CD4-positive, alpha-beta T cell treated with Interleukin-2 at 100 ng/mL for 4 hours (primary cell): ENCODE measurements at places on chromosomes 13 and 19.

GRCh38 chr19:35755131-35755549 lies 1.7 kb downstream of the HSPB6 start:
- no peak for DNase-seq

GRCh38 chr19:49224879-49225278 lies 67.3 kb downstream of the TRPM4 start:
- no peak for DNase-seq

DNA sequence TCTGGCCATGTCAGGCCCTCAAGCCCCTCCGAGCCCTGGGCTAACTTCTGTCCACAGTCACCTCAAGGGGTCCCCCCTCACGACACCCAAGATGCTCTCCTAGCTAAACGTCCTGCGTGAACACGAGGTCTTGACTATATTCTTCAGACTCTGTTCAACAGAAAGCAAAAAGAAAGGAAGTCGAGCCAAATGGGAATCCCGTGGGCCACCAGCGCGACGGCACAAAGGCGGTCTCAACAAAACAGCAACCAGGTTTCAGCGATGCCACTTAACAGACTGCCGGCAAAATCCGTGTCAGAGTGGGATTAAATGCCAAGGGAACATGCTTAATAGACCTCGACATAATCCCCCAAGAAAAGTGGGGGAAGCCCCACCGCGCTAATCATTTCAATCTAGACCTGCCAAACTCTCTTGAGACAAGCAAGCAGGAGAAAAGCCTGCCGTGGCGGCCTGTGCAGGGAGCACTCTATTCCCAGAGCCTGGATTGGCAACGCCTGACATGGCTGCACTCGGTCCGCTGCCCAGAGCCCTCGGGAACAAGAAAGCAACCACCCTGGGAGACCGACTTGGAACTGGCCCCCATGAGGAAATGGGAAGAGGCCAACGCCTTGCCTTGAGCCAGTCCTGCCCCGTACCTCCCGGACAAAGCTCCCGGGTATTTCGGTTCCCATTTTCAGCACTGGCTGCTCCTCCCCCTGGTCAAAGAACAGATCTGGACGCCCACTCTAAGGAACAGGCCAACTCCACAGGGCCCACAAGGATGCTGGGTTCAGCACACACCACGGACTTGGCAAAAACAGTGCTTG lies 16.0 kb downstream of the ZC3H4 start:
- DNase-seq, result no peak

DNA sequence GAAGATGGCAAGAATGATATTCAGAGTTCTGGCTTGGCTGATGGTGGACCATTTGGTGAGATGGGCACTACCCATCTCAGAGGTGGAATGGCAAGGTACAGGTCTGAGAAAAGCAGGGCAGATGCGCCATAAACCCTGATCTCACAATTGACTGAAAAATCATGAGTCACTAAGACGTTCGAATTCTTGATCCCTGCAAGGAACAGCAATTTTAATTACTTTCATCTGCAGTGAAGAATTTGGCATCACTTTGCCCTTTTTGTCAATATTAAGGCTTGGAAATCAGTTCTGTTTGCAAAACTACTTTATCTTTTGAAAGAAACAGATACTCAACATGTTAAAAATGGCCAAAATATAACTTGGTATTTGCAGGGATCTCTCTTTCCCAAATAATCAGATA lies 38.1 kb downstream of the HTR2A start:
- DNase-seq, result no peak

DNA sequence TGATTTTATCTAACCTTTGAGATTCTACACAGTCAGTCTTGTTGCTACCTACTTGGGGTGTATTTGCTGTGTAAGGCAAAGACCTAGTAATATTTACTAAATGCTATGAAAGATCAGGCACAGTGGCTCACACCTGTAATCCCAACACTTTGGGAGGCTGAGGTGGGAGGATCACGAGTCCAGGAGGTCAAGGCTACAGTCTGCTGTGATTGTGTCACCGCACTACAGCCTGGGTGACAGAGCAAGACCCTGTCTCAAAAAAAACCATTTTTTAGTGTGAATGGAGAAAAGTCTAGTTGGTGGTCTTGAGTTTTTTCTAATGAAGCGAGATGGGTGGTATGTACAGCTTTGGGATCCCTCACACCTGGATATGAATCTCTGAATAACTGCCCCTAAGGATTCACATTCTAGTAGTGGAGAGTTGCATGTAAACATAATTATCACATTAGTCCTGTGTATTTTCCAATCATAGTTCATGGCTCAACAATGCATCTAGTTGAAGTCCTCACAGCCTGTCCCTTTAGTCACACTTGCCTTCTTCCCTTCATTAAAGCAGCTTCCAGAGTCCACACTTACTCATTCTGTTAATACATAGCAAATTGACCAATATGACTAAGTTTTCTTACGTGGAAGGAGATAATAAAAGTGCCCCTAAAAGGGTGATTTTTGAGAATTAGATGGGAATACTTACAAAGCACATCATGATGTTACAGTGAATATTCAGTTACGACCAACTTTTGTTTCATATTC lies 7.5 kb downstream of the RPL21 start:
- no peak for DNase-seq

GRCh38 chr13:66353664-66354063 lies 876.5 kb downstream of the PCDH9 start:
- DNase-seq, result no peak

DNA sequence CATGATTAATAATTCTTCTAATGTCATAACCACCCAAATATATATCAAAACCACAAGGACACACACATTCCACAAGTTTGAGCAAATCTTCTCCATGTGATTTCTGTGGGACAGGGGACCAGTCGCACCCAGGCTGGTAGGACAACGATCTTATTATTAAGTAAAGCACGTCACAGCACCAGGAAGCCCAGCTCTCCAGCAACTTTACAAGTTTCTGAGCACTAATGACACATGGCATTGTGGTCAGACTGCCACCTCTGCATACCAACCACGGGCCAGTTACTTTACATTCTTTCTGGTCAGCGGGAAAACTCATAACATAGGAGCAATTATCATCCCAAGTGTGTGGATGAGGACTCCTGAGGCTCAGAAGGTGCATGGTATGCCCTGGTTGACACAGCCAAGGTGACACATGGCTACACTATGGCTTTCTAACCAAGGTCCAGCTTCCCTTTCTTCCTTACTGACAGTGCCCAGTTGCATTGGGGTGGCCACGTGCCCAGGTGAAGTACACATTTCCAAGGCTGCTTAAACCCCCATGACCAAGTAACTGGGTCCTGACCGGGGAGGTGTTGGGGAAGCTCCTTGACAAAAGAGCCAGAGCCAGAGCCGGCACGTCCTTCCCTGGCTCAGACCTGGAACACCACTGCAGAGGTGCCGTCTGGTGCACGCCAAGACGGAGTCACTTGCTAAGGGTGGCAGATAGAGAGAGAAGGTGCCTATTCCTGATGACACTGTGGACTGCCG lies 27.4 kb downstream of the LATS2 start:
- DNase-seq, result no peak

DNA sequence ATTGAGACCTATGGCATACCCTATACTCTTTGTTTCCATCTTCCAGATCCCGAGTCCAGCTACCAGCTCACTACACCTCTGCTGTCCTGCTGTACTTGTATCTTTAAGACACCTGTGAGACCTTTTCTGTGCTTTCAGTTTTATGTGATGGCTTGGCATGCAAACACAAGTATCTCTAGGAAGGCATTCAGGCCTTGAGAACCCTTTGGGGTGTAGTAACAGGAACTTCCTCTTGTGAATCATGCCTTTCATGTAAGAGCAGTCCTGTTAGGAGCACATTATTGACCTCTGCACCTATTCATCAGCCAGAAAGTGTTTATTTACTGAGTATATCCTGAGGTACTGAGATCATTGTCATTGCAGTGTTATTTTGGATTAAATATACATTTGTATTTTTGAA lies 87.0 kb upstream of the HTR2A start:
- no peak for DNase-seq

DNA sequence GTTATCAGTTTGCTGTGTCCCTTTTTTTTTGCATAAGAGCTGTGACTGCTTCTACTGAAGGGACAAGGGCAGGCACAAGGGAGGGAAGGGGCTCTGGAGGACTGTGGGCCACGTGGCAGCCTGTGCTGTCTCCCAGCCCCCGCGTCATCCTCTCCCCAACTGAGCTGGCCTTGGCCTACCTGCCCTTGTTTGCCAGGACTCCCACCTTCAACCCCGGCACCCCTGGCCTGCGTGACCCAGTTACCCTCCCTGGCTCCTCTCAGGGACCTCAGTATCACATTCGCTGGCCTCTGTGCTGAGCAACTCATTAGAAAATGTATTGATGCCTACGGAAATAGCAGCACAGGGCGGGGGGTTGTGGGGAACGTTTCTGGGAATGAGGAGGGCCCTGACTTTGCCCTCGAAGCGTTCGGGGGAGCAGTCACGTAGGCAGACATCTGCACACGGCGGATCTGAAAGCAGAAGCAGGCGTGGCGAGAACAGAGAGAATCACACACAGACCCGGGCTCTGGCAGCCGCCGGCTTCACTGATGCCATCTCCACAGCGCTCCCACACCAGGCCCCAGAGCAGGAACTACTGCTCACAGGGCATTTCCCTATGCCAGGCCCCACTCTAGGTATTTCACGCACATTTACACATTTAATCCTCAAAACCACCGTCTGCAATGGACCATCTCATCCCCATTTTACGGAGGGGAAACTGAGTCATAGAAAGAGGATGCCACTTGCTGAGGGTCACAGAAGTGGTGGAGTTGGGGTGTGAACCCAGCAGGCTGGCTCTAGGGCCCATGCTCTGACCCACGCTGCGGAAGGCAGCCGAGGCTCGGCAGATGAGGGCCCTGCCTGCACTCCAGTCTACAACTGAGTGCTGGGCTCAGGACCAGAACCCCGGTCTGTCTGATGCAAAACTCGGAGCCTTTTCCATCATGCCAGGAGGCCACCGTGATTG lies 5.7 kb upstream of the ATF5 start:
- no peak for DNase-seq

- DNase-seq, result no peak
These were observed 17.9 kb upstream of the POMP start for GRCh38 chr13:28640861-28641599.

- no peak for DNase-seq
These were observed 82.5 kb downstream of the MAP4K1 start for GRCh38 chr19:38535212-38535611.

DNA sequence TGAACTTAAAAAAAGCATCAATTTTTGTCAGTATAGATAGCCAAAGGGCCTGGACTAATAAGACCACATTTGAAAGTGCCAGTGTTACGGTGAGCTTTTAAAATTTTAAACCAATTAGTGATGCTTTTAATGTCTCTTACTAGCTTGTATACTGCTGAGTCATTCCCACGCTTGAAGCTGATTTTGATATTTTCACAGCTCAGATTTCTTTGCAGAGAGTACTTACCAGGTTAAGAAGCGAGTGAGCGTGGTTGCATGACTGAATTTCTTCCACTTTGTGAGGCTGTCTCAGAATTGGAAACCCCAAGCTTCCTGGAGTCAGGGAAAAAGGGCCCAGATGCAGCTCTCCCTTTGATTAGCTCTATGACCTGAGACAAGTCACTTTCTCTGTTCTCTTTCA lies 74.5 kb upstream of the NBEA start:
- no peak for DNase-seq

DNA sequence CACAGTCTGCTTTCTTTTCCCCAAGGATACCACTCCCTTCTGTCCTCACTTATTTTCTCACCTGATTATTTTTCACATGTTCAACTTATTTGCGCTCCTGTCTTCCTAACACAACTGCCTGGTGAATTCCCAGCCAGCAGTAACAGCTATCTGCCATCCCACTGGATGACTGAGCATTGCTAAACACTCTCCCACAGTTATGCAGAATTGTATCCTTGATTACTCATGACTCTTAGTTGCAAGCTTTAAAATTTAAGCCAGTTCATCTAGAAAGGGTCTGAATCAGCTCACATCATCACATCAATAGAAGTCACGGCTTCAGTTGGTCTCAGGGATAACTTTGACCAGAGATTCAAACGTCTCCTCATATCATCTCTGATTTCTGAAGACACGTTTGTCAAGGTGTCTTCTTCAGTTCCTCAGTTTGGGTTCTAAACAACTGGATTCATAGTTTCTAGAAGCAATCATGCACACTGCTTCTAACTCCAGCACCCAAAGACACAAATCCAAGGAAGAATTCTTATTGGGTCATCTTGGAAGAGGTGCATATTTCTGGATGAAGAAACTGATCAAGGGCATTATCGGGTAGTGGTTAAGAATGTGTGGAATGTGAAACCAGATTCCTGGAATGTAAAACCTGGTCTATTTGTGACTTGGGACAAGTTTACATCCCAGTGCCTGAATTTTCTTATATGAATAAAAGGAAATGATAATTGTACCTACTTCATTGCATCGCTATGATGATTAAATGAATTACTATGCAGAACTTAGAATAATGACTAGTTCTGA lies 13.9 kb upstream of the DACH1 start:
- no peak for DNase-seq

GRCh38 chr13:46181840-46182490 lies at the start of gene LCP1:
TSS of gene LCP1 (minus strand) at chr13:46182177. CDS start at chr13:46159662, 22,515 bp downstream.
- DNase-seq, result peak; percentile 93

DNA sequence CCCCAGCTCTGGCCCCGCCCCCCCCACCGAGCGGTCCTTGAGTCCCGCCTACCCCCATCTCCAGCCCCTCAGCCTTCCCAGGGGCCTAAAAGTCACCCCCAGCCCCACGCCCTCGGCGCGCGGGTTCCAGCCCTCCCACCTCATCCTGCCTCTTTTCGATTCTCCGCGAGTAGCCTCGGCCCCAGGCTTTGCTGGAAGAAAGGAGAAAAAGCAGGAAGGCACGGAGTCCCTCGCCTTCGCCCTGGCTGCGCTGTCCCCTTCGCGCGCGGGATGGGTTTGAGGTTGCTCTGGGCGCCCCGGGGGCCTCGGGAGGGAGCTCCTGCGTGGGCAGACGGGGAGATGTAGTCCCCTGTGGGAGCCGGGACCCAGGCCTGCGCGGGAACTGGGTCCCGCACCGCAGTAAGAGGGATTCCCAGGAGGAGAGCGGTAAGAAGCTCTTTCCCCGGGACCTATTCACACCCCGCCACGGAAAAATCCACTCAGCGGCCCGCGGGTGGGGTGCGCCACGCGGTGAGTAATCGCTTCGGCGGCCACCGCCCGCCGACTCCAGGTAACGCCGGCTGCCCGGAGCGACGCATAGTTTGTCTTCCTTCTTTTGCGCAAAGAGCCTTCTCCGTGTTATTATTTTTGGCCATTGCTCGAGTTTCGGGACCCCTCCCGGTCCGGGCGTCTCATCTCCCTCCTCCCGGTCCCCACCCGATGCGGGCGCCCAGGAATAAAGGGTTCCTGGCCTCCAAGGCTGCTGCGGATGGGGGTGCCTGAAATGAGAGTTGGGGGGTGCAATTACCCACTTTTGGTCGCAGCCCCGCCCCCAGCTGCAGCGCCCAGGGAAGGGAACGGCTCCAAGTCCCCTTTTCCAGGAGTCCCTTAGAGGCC lies 865 bp upstream of the CRLF1 start:
- DNase-seq, result no peak

- no peak for DNase-seq
These were observed 174.4 kb downstream of the DCT start for GRCh38 chr13:94305033-94305432.

DNA sequence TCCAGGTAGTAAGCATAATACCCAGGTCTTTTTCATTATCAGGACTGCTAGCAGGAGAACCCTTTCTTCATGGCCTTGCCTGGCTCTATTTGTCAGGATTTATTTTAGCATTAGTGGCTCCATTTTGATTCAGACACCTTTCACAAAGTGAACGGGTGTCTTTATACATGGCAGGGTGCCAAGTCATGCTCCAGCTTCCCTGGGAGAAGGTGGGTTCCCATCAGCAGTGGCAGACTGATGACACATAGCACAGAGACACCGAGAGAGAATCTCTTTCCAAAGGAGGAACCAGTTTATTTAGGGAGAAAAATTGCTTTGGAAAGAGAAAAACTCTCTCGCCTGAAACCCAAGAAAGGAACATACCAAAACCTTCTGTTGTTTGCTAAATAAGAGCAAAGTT lies 135.3 kb upstream of the TMTC4 start:
- DNase-seq, result no peak

GRCh38 chr13:23716401-23716800 lies 146.2 kb downstream of the TNFRSF19 start:
- DNase-seq, result no peak
